ENCODE measurements at places on chromosomes 1 and 21. TPM values are rescaled to one million over a fixed set of nuclear protein-coding genes. Genes with fewer than 3 reads are reported as not detected.

GRCh38 chr1:25022361-25023189, 92.5 kb upstream of the RUNX3 start:
- peaks cover 15% of the 10 kb centered on the region for H3K4me1 ChIP-seq
- no peaks in the 10 kb centered on the region for H3K36me3 ChIP-seq
- peak overlapping the region; percentile 62 for H3K27ac ChIP-seq
- peak; percentile 53 for DNase-seq
- H3K27me3 ChIP-seq, result no peaks in the 10 kb centered on the region
- no peak overlapping the region for H3K4me3 ChIP-seq

GRCh38 chr1:1349256-1350012, at the start of gene DVL1:
Gene DVL1, minus strand, starts transcription at chr1:1349418. Its CDS starts 353 bp downstream, at chr1:1349065.
- no peaks in the 10 kb centered on the region for H3K36me3 ChIP-seq
- H3K4me1 ChIP-seq, result peaks cover 74% of the 10 kb centered on the region
- DNase-seq, result no peak

- H3K36me3 ChIP-seq, result no peaks in the 10 kb centered on the region
- H3K27me3 ChIP-seq, result no peaks in the 10 kb centered on the region
- no peak overlapping the region for H3K4me3 ChIP-seq
- no peak for DNase-seq
- no peaks in the 10 kb centered on the region for H3K4me1 ChIP-seq
Observed at GRCh38 chr1:28359592-28360239, 9.8 kb upstream of the PHACTR4 start.

- H3K4me3 ChIP-seq, result no peak overlapping the region
- no peaks in the 10 kb centered on the region for H3K36me3 ChIP-seq
- H3K4me1 ChIP-seq, result no peaks in the 10 kb centered on the region
- DNase-seq, result no peak
- no peak overlapping the region for H3K27ac ChIP-seq
Observed at GRCh38 chr1:30337324-30337620, 386.1 kb downstream of the MATN1 start.

- H3K27me3 ChIP-seq, result no peaks in the 10 kb centered on the region
- H3K4me1 ChIP-seq, result no peaks in the 10 kb centered on the region
- H3K27ac ChIP-seq, result no peak overlapping the region
- H3K4me3 ChIP-seq, result no peak overlapping the region
- DNase-seq, result no peak
- H3K36me3 ChIP-seq, result no peaks in the 10 kb centered on the region
Observed at GRCh38 chr1:83619170-83619896, 379.6 kb downstream of the TTLL7 start.

- no peaks in the 10 kb centered on the region for H3K36me3 ChIP-seq
- no peaks in the 10 kb centered on the region for H3K4me1 ChIP-seq
- no peak overlapping the region for H3K27ac ChIP-seq
- no peaks in the 10 kb centered on the region for H3K27me3 ChIP-seq
- no peak for DNase-seq
Observed at GRCh38 chr1:236168716-236169429, 26.5 kb downstream of the GPR137B start.

DNA sequence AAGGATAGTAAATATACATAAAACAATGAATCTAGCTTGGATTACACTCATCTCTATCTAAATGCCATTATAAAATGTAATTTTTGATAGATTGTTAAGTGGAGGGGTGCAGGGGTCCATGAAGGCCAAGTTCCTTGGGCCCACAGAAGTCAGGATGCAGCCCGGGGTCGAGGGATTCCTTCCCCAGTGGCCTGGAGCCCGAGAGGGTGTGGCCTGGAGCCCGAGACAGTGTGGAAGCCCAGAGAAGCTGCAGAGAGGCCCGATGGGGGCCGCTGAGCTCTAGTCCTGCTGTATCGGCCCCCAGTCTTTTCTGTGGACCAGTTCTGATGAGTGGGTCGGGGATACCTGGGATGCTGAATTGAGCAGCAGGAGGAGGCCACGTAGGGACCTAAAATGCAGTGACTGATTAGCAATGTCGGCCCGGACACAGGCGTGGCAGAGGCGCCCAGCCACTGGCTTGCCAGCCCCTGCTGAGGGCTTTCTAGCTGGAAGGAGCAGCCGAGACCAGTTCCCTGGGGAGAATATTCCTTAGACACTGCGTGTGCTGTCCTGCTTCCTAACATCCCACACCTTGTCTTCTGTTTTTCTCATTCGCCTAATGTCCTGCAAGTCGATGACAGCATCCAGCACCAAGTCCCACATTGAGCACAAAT, 38.9 kb downstream of the UMODL1 start:
- no peak overlapping the region for H3K27ac ChIP-seq
- no peak for DNase-seq
- peaks cover 38% of the 10 kb centered on the region for H3K4me1 ChIP-seq
- H3K4me3 ChIP-seq, result no peak overlapping the region
- H3K36me3 ChIP-seq, result no peaks in the 10 kb centered on the region

DNA sequence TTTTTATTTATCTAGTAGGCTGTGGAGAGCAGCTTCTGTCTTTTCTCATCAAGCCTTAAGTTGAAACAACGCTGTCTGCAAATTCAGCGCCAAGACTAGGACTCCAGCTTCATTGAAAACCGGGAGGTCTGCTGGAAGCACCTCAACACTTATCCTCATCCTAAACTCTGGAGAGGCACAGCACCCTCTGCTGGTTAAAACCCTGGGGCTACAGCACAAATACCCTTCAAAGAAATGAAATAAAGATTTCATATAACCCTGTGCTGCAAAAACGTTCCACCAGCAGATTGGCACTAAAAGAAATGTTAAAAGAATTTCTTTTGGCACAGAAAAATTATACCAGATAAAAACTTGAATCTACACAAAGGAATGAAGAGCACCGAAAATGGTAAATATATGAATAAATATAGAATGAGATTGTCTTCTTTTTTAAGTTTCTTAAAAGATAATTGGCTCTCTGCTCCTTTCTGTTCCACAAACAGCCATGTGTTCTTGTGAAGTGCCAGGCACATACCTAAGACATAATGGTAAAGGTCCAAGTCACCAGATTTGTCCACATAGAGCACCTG, 227.7 kb upstream of the SAMSN1 start:
- H3K36me3 ChIP-seq, result no peaks in the 10 kb centered on the region
- no peak for DNase-seq

GRCh38 chr1:240352769-240353168, 259.2 kb downstream of the GREM2 start:
- H3K36me3 ChIP-seq, result no peaks in the 10 kb centered on the region
- H3K27ac ChIP-seq, result no peak overlapping the region
- H3K4me3 ChIP-seq, result no peak overlapping the region
- DNase-seq, result no peak
- H3K27me3 ChIP-seq, result no peaks in the 10 kb centered on the region
- H3K4me1 ChIP-seq, result no peaks in the 10 kb centered on the region

GRCh38 chr1:40122855-40123254, 25.8 kb upstream of the PPT1 start:
- H3K27me3 ChIP-seq, result peaks cover 6% of the 10 kb centered on the region
- H3K36me3 ChIP-seq, result no peaks in the 10 kb centered on the region
- H3K27ac ChIP-seq, result no peak overlapping the region
- H3K4me3 ChIP-seq, result no peak overlapping the region

DNA sequence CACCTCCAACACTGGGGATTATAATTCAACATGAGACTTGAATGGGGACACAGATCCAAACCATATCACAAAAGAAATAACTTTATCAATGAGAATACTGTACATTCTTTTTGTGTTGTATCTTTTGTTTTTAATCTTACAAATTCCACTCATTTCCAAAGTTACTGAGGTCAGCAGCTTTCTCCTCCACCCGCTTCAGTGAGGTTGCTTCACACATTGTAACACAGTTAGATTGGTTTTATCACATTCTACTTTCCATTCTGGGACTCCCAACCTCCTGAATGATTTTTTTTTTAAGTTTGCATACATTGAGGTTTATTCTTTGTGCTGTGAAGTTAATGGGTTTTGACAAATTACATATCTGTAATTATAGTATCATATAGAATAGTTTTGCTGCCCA, 43.8 kb downstream of the DDAH1 start:
- no peak overlapping the region for H3K27ac ChIP-seq
- no peak for DNase-seq
- H3K27me3 ChIP-seq, result no peaks in the 10 kb centered on the region
- no peaks in the 10 kb centered on the region for H3K4me1 ChIP-seq

DNA sequence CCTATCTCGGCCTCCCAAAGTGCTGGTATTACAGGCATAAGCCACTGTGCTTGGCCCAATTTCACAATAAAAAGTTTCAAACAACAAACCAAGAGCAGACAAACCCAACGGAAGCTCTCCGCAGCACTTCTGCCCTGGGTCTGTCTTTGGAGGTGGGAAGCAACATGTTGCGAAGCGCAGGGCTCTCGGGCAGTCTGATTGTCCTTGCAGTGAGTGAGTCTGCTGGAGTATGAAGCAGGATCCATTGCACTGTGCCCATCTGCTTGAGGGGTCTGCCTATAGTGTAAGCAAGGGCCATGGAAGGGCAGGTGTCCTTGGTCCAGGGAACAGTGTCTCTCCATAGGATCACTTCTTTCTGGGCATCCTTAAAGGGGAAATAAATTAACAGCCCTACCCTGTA, 14.6 kb upstream of the PARP1 start:
- peaks cover 4% of the 10 kb centered on the region for H3K4me1 ChIP-seq
- no peak overlapping the region for H3K27ac ChIP-seq
- no peak overlapping the region for H3K4me3 ChIP-seq

- H3K27me3 ChIP-seq, result no peaks in the 10 kb centered on the region
- peaks cover 30% of the 10 kb centered on the region for H3K4me1 ChIP-seq
- H3K27ac ChIP-seq, result no peak overlapping the region
Observed at GRCh38 chr1:16371725-16372124, 4.7 kb downstream of the SZRD1 start.

DNA sequence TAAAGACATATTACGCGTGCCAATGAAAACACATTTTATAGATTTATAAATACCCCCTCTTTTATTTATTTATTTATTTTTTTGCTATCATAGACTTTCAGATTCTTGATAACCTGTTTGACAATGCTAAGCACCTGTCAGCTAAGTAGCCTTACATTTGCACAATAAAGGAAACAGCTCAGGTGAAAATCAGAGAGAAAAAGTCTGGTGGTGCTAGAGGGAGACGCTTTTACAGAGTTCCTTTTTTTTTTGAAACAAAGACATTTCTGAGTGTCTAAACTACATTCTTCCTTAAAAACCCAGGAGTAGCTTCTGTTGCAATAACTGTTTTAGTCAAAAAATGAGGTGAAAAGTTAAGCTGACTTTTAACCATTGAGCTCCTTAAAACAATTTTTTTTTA, 1611.6 kb downstream of the NCAM2 start:
- DNase-seq, result no peak
- no peaks in the 10 kb centered on the region for H3K36me3 ChIP-seq
- no peak overlapping the region for H3K27ac ChIP-seq
- H3K27me3 ChIP-seq, result no peaks in the 10 kb centered on the region
- no peak overlapping the region for H3K4me3 ChIP-seq
- no peaks in the 10 kb centered on the region for H3K4me1 ChIP-seq

The S100A16 gene
- 1,372 TPM for total RNA-seq

The CXADR gene
- total RNA-seq, result 51.7 TPM

The DDR2 gene
- total RNA-seq, result 1.5 TPM

The APOBEC4 gene
- total RNA-seq, result not detected

The PLCH2 gene
- total RNA-seq, result 34.3 TPM

The LRRC38 gene
- not detected for total RNA-seq

Data from esophagus squamous epithelium (tissue), 5 donors.